Esophagus squamous epithelium (tissue), 5 donors: ENCODE measurements at places on chromosomes 1 and 21.

- no peak for DNase-seq
Measured at GRCh38 chr21:44531606-44532564, 8.1 kb downstream of the KRTAP10-1 start.

- no peak for DNase-seq
Measured at GRCh38 chr1:239308701-239309333, 77.6 kb upstream of the CHRM3 start.

- no peak for DNase-seq
Measured at GRCh38 chr21:36255663-36256062, 64.3 kb upstream of the MORC3 start.

GRCh38 chr1:10204003-10204642, 6.2 kb upstream of the KIF1B start:
- DNase-seq = no peak

GRCh38 chr1:153697191-153698019, 18.9 kb downstream of the NPR1 start:
- no peak for DNase-seq

DNA sequence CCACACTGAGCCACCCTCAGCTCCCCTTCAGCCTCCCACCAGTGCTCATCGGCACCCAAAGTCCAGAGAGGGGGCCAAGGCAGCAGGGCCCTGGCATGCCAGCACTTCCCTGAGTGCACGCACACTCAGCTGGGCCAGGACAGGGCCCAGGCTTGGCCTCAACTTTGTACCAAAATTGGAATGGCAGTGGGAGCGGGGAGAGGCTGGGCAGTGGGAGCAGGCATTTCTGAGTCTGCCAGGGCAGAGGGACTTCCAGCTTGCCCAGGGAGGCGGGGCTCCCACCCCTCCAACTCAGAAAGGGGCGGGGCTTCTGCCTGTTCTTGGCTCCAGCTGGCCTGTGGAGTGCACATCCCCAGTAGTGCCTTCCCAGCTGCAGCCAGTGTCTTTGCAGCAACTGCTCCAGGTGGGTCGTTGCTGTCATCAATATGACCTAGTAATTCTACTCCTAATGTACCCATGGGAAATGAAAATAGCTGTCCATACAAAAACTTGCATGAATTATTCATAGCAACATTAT, 10.3 kb upstream of the SNX7 start:
- no peak for DNase-seq

DNA sequence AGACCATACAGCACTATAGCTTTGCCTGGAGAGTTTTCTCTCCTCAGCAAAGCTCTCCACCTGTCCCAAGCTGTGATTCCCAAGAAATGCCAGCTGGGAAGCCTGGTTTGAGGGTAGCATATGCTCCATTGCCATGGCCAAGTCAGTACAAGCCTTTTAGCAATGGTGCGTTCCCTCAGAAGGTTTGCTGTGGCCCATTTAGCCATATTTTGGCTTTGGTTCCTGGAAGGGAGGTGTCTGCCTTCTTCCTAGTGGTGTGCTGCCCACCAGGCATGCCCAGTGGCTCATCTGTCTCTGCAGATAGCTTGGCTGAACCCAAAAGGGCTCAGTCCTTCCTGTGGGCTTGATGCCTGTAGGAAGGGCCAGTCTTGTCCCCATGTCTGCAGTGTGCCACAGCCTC, 32.4 kb downstream of the GALNT2 start:
- DNase-seq = no peak

DNA sequence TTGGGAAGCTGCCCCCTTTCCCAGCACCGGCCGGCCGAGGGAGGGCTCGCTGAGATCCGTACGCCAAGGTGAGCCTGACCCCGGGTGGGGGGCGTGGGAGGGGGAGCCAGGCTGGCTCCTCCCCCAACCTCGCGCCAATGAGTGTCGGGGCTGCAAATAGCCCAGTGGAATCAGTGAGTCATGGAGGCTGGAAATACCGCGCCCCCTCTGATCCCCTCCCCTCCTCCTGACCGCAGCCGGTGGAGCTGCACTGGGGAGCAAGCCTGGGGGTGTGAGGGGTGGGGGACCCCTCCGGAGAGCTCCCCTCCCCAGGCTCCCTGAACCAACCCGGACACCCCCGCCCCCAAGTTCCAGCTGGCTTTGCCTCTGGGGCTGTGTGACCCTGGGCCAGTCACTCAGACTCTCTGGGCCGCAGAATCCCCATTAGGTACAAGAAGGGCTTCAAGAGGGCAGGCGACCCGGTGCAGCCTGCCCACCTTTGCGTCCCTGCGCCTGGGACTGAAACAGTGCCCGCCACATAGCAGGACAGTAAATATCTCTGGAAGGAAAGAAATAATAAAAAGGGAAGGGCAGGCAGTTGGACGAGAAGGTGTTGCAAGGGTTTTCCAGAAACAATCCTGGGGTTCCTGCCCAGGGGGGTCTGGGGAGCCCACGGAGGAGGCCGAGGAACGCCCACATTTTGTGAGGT, 4.5 kb downstream of the HSPB7 start:
- no peak for DNase-seq

DNA sequence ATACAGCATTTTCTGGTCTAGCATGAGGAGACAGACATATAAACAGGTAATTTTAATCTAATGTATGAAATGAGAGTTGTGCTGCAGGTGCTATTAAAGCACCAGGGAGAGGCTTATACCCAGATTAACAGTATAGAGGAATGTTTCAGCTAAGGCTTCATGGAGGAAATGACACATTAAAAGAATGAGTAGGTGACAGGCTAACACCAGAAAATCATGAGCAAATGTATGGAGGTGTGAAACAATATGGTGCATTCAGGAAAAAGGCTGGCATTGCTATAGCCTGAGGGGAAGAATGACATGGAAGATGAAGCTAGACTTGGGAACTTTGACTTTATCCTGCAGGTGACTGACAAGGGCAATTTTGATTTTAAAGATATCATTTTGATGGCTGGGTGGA, 7.0 kb downstream of the ARPC5 start:
- no peak for DNase-seq

DNA sequence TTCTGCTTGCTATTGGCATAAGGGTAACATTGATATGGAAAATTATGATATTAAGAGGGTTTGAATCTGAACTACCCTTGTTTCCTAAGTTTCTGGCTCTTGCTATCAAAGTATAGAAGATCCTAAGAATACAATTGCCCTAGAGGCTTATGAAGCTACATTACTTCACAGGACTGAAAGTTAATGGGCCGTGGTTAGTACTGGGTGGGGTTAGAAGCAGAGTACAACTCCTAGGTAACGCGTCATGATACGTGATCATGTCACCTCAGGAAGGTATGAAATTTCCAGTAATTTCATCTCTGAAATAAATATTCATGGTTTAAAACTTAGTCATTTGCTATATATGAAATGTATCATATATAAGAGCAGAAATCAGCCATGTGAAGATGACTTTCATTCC, 743.8 kb upstream of the NEGR1 start:
- no peak for DNase-seq

DNA sequence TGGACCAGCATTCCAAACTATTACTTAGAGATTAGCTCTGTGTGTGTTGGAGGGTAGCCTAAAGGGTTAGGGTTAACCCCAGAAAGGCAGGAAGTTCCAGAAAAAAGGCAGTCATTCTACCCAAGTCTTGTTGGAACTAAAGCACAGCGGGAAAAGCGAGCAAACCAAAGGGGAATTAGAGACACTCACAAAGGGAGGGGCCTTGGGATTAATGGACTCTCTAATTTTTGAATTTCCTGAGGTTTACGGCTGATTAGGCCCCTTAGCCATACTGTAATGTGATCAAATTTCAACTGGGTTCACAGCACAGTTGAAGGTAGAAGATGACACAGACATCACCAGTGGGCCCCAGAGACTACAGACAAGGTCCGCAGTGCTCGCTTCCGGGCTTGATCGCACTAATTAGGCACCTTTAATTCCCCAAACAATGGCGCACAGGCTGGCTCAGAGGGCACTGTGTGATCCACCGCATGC, 28.3 kb downstream of the CAPZB start:
- no peak for DNase-seq
